ENCODE measurements at places on chromosomes 3 and 15.
A peak's percentile ranks its signal among the peaks of the same experiment; 100 is the strongest.

- DNase-seq = no peak
These were observed 705.9 kb downstream of the PDCD6IP start for GRCh38 chr3:34504366-34504765.

DNA sequence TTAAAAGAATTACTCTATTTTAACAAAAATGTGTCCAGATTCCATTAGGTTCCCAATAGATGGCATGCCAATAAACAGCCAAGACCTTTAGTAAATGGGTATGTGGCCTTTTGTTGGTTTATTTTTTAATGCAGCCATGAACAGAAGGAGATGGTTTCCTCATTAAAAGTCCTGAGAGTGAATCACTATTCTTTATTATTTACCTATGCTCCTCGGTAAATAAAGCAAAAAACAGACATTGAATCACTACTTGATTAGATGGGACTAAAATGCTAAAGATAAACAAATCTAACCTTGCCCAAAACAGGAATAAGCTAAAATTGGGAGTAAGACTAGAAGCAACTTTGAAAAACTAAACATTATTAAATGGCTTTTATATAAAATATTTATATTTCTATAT lies 94.2 kb downstream of the TNIK start:
- no peak for DNase-seq

- DNase-seq = no peak
These were observed 1465.3 kb upstream of the GBE1 start for GRCh38 chr3:83226751-83227150.

GRCh38 chr15:73125219-73125618 lies 73.0 kb downstream of the NEO1 start:
- no peak for DNase-seq

- no peak for DNase-seq
These were observed 67.8 kb downstream of the ITGA11 start for GRCh38 chr15:68364028-68364659.

- no peak for DNase-seq
These were observed 55.4 kb downstream of the NUP210 start for GRCh38 chr3:13364602-13365271.

- no peak for DNase-seq
These were observed 23.2 kb downstream of the USP13 start for GRCh38 chr3:179676081-179676480.

DNA sequence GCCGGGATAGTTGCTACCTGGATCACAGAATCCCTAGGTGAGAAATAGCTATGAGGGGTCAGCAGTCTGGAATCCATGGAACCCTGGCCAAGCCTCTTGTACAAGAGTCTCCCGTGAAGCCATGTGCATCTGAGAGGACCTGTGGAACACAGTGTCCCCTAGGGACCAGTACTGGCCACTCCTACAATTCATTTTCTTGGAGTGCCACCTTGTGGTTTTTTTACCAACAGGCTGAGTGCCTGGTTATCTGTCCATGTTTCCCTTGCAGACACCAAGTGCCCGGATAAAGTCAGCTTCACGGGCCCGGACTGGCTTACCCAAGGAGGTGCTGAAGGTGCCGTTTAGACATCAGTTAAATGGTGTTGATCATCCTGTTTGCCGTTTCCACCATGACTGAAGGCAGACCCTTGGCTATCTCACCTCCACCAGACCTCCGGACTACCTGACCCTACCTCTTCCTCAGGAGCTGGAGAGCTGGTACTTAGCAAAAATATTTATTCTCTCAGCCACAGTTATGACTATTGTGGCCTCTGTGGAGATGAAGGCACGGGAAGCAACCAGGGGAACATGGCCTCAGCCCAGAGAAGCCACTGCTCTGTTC lies 93.9 kb downstream of the RBPMS2 start:
- peak; percentile 23 for DNase-seq

- DNase-seq = peak; percentile 18
These were observed 129.8 kb downstream of the SATB1 start for GRCh38 chr3:18295171-18295920.

GRCh38 chr15:100596792-100597191 lies 5.2 kb downstream of the LINS1 start:
- DNase-seq = peak; percentile 8

DNA sequence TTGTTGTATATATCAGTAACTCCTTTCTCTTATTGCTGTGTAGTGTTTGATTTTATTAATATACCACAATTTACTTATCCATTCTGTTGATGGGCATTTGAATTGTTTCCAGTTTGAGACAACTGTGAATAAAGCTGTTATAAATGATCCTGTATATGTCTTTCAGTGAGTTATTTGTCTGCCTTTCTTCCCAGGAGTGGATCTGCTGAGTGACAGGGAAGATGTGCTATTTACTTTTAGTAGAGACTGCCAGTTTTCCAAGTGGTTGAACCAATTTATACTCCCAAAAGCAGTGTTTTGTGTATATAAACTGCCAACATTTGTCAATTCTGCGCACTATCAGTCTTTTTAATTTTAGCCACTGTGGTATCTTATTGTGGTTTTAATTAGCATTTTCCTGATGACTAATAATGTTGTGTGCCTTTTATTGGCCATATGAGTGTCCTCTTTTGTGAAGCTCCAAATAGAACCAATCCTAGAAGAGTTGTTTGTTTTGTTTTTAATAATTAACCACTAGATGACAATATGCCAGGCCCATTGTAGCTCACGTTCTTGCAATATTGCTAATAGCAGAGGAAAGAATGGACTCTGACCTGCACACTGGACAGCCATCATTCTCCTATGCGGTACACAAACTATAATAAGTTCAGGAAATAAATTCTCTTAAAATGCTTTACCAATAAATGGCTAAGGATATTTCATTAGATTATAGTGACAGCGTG lies 25.3 kb downstream of the TRANK1 start:
- DNase-seq = no peak

GRCh38 chr3:74921676-74922075 lies 307.2 kb upstream of the CNTN3 start:
- DNase-seq = no peak

- DNase-seq = no peak
These were observed 19.1 kb downstream of the FGD5 start for GRCh38 chr3:14837878-14838258.

- DNase-seq = no peak
These were observed 227.7 kb downstream of the TLE3 start for GRCh38 chr15:69869881-69870505.

GRCh38 chr3:49554633-49555265 lies 472 bp downstream of the BSN start:
- DNase-seq = peak; percentile 29

DNA sequence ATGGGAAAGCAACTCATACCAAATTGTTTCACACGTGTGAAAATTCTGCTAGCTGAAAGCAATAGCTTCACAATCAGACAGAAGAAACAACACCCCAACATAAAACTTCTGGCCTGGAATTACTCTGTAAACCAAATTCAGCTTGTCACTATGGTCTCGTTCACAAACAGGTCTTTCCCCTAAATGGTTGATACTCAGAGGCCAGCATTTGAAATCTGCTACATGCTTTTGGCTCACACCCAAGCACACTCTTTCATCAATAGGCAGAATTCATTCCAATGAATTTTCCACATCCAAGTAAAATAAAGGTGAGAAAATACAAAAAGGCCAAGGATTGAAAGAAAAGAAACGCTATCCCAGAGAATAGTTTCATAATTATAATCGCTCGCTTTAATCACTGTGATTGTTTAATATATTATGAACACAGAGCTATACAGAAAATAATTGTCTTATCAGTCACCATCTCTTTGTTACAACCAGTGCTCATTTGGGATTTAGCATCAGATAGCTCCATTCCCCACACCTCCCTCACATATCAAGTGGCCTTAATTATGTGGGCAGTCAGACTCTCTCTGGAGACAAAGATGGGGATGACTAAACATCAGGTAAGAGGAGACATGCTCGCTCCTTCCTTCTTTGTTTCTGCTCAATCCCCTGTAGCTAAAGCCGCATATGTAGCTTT lies 503.8 kb upstream of the ARRDC4 start:
- no peak for DNase-seq

- no peak for DNase-seq
These were observed 54.4 kb upstream of the LRRN1 start for GRCh38 chr3:3744826-3745225.

DNA sequence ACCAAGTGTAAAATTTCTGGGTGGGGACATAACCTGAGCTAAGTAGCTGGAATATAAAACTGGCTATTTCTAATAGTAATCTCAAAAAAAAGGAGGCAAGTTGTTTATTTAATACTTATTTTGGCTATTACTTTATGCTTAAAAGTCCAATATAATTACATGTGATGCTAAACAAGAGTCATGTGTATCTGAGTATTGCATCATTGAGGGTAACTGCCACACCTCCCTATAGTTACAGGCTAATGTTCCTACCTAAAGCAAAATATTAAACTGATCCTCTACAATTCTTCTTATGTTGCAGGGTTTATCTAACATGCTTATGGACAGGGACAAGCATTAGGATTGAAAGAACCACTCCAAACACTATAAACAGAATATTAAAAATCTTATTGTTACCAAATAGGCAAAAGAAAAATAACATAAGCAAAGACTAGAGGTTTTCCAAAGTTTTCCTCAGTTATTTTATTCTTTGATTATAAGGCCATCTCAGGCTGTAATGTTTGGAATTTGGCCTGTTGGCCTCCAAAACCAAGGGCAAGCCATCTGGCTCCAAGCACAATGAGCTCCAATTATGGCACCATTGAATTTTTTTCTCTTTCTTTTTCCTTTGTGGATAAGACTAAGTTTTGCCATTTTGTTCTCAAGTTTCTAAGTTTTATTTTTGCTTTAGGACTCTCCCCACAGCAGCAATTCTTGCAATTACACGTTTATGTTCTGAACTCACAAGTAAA lies 75.8 kb upstream of the ABI3BP start:
- DNase-seq = no peak

DNA sequence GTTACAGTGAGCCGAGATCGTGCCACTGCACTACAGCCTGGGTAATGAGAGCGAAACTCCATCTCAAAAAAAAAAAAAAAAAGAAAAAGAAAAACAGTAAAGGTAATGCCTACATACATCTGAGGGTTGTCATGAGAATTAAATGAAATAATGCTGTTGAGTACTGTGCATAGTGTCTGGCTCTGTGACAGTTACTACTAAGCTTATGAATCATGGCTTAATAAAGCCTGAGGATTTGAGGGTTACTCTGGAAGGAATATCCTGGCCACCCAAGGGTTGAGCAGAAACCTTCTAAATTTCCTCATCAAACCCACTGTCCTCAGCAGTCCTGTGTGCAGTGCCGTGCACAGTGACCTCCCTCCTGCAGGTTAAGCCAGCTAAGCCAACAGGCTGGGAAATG lies 26.8 kb upstream of the ELP6 start:
- DNase-seq = no peak

GRCh38 chr15:60605879-60606307 lies 127.0 kb upstream of the ICE2 start:
- DNase-seq = no peak

- no peak for DNase-seq
These were observed 322.8 kb upstream of the CTNNB1 start for GRCh38 chr3:40876496-40876895.

- no peak for DNase-seq
These were observed 220.9 kb upstream of the CTDSPL start for GRCh38 chr3:37640636-37641375.

DNA sequence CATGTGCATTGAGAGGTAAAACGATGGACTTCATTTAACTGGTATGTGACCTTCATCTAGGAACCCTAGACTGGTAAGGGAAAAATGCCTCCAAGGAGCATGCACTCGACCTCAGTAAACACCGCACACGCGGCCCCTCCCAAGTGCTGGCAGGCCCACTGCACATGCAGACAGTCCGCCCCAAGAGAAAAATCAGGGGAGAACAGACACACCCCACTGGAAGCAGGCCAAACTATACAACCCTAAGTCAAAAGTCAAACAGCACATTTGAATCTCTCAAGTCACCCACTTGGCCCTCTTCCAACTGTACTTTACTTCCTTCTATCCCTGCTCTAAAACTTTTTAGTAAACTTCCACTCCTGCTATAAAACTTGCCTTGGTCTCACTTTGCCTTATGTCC lies 250.1 kb upstream of the HES1 start:
- DNase-seq = no peak

- no peak for DNase-seq
These were observed 36.1 kb downstream of the NPTN start for GRCh38 chr15:73597036-73597638.

DNA sequence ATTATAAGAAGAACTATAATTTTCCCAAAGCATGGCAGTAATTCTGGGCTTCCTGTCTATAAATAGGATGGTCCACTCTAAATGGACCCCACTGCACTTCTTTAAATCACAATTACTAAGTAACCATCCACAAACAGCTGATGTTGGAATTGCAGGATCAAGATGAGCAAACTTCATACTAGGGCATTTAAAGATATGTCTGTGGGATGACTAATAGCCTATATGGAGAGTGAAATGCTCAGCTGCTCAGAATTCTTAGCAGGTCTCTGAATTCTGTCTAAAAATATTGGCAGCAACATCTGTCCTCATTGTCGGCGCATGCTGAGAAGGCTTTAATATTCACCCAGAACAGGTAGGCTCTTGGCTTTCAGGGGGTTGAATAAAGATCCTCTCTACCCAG lies 140.4 kb downstream of the SATB1 start:
- DNase-seq = no peak

DNA sequence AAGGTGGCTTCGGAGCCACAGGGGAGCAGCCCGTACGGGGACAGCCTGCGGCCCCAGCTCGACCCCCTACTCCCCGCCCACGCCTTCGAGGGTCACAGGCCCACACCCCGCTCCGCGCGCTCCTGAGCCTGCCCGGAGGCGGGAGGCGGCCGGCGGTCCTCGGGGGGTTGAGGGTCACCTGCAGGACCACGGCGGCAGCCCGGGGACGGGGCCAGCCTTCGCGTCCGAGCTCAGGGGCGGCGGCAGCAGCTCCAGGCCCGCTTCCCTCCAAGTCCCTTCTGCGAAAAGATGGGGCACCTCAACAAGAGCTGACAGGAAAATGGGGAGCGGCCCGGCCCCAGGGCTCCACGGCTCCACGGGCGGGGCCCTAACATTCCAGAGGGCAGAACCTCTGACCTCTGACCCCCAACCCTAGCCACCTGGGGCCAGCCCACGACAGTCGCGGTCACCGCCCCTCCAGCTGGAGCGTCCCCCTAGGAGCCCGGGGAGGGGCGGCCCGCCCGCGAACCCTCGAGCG lies 428 bp downstream of the LYSMD4 start:
- DNase-seq = no peak

DNA sequence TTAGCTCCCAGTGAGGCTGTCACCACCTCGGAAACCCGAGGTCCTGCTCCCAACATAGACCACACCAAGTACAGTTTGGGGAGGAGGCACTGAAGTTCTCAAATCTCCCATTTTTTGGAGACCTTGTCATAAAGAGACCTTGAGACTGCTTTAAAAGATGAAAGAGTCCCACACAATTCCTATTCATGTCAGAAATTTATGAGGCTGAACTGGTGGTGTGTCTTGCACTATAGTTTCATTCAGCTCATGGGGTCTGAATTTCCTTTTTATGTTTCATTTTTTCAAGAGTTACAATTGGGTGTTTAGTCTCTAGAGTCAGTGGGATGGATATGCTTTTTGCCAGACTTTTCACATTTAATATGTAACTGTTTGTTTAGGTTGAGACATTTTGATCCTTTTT lies 318.1 kb upstream of the LRRFIP2 start:
- no peak for DNase-seq

- no peak for DNase-seq
These were observed 318.5 kb downstream of the NTRK3 start for GRCh38 chr15:87938031-87938430.

Measured in GM18507 (cell line).